Ecto neural progenitor cell (in vitro differentiated cells): ENCODE measurements at places on chromosomes 1 and 21.

DNA sequence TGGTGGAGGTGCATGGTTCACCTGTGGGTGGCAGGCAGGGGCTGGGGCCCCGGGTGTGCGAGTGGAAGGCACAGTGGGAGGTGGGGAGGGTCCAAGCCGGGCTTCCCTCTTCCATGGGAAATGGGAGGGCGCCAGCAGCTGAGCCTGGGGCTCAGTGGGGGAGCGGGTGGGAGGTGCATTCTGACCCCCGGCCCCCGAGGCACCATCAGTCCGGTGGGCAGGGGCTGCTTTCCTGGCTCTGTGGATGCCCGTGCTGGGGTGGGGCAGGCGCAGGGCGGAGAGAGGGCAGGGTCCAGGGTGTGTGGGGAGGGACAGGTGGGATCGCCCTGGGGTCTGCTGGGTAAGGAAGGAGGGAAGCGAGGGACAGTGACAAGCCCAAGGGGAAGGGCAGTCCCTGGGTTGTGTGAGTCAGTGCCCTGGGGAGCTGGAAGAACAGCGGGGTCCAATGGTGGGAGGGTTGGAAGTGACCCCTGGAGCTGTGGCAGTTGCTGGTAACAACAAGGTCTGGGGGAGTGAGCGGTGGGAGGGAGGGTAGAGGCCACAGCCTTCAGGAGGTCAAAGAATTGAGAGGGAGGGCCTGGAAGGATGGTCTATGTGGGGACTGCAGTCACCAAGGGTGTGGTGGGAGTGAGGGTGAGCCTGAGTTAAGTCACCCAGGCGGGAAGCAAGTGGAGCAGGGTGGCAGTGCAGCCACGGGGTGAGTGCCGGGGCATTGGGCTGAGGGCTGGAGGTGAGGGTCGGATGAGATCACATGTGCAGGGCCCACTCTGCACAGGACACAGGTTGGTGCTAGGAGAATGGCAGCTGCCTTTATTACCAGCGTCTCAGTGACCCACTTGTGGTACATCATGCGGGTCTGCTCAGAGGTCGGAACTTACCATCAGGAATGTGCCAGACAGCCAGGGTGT, 29.6 kb downstream of the LHX4 start:
- DNase-seq: no peak

GRCh38 chr1:156750711-156751450, 594 bp downstream of the HDGF start:
- peak; percentile 77 for DNase-seq

DNA sequence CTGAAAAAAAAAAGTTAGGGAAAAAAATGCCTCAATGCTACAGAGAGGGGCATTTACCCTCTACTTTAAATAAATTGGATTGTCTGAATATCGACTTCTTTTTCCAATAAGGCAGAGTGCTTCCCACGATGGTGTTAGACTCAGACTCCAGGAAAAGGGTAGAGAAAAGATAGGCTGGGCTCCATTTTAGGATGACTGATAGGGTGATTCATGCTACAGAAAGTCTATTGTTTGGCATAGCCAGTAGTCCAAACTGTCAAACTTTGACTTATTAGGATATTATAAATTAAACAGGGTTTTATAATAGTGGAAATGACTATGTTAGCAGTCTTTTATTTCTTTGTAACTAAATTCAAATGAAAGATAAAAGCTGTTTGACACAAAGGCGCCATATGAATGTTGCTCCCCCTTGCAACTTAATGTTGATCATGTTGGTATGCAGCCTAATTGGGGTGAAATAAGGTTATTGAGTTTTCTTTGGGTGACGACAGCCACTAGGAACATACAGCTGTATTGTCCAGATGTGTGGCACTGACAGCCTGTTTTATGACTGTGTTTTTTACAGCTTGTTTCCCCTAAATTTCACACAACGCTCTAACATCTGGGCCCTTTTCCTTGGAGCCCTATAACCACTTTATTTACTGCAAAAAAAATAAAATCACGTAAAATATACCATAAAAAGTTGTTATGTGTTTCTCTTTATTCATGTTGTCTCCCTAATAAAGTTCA, 69.3 kb downstream of the SPAG17 start:
- DNase-seq: no peak

DNA sequence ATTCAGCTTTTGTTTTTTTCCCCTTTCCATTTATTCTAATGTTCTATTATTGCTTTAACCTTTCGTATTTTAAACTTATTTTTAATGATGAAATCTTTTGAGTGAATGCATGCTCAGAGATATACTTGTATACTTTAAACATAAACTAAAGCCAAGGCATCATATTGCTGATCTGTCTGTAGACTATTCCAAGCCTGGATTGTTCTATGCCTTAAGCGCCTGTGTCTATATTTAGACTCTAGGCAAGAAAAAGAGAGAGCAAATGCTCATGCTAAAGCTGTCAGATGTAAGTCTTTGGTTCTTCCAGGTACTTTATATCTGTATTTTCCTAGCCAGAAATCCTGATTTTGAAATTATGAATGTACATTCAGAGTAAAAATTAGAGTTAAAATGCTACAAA, 14.4 kb downstream of the SH3GLB1 start:
- no peak for DNase-seq

DNA sequence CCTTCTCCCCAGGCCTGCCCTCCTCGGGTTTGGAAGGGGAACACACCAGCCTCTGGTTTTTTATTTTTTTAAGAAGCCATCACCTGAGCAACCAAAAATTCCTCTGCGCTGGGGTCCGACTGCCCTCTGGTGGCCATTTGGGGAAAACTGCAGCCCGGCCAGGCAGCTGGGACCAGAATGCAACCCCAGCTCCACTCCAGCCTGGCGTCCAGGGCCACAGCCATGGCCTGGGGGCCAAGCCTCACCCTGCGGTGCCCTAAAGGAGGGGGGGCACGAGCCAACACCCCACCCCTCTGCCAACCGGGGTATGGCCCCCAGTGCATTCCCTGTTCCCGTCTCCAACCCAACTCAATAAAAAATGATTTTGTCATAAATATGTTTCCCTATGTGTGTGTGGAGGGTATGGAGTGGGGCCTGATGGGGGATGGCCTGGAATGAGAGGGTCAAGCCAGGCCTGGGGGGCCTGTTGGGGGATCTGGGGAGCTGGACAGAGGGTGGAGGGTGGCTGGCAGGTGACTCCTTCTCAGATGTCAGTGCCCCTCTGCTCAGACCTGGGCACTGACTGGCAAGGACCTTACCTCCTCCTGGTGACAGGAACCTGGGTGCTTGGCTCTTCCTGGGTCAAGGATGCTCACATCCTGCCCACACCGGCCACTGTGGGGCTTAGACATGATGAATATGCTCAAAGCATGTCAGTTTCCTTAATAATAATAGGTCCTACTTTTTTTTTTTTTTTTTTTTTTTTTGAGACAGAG, 3.2 kb downstream of the GPR3 start:
- peak; percentile 89 for DNase-seq

DNA sequence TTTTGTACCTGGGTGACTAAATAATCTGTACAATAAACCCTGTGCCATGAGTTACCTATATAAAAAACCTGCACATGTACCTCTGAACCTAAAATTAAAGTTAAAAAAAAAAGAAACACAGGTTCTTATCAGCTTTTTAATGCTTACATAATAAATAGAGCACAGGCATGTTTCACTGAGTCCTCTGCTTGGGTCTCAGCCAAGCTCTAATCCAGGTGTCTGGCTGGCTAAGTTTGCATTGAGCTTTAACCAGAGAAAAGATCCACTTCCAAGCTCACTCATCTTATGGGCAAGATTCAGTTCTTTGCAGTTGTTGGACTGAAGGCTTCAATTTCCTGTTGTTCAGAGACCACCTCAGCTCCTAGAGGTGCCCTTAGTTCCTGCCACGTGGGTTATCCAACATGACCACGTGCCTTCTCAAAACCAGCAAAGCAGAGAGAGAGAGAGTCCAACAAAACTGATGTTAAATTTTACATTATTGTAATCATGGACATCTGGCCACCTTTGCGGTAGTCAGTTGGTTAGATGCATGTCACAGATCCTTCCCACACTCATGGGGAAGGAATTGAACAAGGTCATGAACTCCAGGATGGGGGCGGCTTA, 68.2 kb upstream of the TMPRSS2 start:
- no peak for DNase-seq

- peak; percentile 46 for DNase-seq
Measured at GRCh38 chr1:215568299-215568692, 1.2 kb downstream of the KCTD3 start.

- DNase-seq: no peak
Measured at GRCh38 chr1:17741052-17741451, 14.1 kb upstream of the ACTL8 start.

DNA sequence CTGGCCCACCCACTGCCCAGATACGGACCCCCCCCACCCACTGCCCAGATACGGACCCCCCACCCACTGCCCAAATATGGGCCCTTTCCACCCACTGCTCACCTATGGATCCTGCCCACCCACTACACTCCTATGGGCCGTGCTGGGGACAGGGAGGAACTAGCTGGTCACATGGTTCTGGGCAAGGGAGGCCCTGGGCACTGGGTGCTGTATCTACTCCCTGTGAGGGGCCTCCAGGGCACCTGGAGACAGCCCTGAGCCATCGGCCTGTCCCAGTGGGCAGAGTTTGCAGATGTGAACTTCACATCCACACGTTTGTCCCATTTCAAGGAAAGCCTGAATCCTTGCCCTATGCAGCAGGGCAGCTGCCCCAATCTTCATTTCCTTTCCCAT, 71.4 kb upstream of the COL6A1 start:
- DNase-seq: no peak

GRCh38 chr1:234162661-234163060, 210.6 kb upstream of the COA6 start:
- no peak for DNase-seq

GRCh38 chr1:147539122-147539575, 2.2 kb upstream of the BCL9 start:
- DNase-seq: no peak

DNA sequence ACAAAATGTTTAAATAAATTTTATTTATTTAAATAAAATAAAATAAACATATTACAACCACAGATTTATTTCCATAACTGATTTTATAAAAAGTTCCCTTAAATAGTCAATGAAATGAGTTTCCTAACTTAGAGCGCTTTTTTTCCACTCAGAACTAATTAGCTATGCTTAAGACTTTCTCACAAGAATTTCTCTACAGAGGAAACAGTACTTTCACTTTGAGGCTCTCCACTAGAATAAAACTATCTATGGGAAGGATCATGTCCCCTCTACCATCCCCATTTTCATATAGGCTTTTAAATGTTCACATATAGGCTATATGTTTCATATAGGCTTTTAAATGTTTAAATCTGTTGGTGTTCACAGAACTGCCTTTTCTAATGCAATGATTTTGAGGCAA, 40.0 kb upstream of the DPH5 start:
- DNase-seq: no peak

DNA sequence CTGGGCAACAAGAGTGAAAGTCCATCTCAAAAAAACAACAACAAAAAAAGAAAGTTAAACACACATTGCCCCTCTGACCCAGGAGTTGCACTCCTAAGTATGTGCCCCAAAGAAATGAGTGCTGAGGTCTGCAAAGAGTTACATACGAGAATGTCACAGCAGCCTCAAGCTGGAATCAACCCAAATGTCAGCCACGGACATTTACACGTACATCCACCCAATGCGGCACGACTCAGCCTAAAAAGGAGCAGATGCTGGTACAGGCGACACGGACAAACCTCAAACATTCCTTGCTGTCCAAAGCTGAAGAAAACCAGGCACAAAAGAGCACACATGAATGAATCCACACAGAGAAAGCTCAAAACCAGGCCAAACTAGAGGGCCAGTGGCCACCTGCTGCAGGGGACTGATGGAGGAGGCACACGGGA, 46.8 kb upstream of the ECE1 start:
- DNase-seq: no peak

DNA sequence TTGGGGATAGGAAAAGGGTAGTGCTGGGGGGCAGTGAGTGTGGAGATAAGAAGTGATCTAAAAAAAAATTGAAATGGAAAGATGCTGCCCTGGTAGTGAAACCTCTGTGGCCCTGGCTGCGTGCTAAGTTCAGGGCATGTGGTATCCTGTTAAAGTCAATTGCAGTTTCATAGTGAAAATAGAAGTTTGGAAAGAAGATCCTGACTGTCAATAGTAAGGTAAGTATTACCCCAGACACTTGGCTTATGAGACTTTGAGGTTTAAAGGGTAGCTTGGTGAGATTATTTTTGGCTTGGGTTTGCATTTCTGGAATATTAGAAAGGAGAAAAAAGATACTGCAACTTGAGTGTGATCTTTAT, 6.8 kb downstream of the ARID1A start:
- no peak for DNase-seq

GRCh38 chr1:207396168-207396746, 57.9 kb upstream of the CR2 start:
- DNase-seq: no peak
